Uterus (tissue), 4 donors: ENCODE measurements at places on chromosomes 11 and 22. TPM values are rescaled to one million over a fixed set of nuclear protein-coding genes. Genes with fewer than 3 reads are reported as not detected.

Gene LRRC74B
- 0.14 TPM for total RNA-seq

Gene C22orf23
- not detected for total RNA-seq

Gene MRPL16
- total RNA-seq: 40.1 TPM

Gene MS4A3
- not detected for total RNA-seq

Gene NXPE1
- 0.29 TPM for total RNA-seq

Gene TREH
- total RNA-seq: not detected

Gene KCNJ11
- 0.83 TPM for total RNA-seq

DNA sequence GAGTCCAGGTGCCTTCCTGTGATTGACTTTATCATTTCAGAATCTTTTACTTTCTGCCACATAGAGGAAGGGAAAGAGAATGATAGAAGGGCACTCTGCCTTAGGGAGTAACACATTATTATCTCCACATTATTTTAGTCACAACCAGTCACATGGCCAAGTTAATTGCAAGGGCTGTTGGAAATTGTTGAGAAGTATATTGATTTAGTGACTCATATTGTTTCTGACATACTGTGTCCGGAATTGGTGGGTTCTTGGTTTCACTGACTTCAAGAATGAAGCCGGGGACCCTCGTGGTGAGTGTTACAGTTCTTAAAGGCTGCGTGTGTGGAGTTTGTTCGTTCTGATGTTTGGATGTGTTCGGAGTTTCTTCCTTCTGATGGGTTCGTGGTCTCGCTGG lies 8.7 kb downstream of the OR51B4 start:
- DNase-seq: no peak

DNA sequence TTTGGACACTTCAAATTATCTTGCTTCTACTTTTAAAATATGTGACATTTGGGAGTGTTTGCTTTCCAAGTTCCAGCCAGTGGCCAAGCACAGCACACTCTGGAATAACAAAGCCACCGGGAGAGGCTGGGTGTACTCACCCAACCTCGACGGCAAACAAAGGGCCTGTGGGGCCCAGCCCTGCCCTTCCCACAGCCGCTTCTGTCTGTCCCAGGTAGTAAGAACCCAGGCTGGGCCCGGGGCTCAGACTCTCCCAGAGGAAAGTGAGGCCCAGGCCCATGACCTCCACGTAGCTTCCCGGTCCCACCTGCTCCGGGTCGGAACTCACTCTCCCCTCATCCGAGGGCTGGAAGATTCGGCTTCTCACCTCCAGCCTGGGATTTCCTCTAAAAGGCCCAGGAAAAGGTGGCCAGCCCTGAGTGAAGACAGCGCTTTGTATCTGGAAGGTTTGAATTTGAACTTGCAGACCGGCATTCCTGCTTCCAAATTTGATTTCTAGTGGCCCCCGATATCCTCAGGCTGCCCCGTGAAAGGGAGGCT lies 93.5 kb downstream of the CELSR1 start:
- no peak for DNase-seq

- DNase-seq: no peak
These were observed 97.0 kb downstream of the MN1 start for GRCh38 chr22:27704581-27704980.

GRCh38 chr11:122453586-122453985 lies 201.9 kb upstream of the UBASH3B start:
- DNase-seq: no peak

DNA sequence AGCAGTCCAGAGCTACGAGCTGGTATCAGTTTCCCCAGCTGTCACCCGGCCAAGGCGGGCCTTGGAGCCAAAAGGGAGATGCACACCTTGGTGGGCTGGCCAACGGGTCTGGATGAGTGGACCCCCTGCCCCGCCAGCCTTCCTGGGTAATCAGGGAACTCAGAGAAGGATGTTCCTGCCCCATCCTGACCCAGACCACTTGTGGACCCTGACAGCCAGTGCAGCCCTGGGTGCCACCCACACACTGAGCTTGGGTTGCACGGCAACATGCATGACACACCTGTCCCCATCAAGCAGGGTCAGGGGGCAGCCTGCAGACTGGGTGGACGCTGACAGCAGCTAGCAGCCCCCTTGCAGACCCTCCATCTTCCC lies 8.6 kb downstream of the SLC25A1 start:
- no peak for DNase-seq

- peak; percentile 88 for DNase-seq
These were observed at the start of gene CRYAB for GRCh38 chr11:111911563-111912401. CRYAB (minus strand) TSS chr11:111911770; CDS start chr11:111911724, 46 bp downstream.

GRCh38 chr22:38305471-38306448 lies 11.5 kb downstream of the CSNK1E start:
- no peak for DNase-seq

GRCh38 chr11:105705786-105706530 lies 96.1 kb downstream of the GRIA4 start:
- DNase-seq: no peak

GRCh38 chr22:39474351-39475111 lies 17.7 kb downstream of the MGAT3 start:
- DNase-seq: no peak
